Neural progenitor cell (in vitro differentiated cells): ENCODE measurements at places on chromosomes 16 and 17.

DNA sequence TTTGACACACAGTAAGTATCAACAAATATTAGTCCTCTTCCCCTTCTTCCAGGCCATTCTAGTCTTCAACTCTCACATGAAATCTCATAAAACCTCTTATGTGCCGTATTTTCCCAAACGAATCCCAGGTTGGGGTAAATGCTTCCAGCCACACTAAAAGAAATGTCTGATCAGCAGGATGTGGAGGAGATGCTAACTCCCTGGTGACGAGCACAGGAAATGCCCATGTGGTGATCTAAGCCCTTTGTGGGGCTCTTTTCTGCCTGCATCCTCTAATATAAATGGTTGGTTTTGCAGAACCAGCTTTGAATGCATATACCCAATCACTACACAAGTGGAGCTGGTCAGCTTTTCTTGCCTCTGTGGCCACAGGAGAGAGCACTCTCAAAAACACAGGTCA, 498.2 kb upstream of the ERCC4 start:
- DNase-seq = no peak

- peak; percentile 71 for DNase-seq
These were observed 106.4 kb downstream of the PARN start for GRCh38 chr16:14523632-14524031.

DNA sequence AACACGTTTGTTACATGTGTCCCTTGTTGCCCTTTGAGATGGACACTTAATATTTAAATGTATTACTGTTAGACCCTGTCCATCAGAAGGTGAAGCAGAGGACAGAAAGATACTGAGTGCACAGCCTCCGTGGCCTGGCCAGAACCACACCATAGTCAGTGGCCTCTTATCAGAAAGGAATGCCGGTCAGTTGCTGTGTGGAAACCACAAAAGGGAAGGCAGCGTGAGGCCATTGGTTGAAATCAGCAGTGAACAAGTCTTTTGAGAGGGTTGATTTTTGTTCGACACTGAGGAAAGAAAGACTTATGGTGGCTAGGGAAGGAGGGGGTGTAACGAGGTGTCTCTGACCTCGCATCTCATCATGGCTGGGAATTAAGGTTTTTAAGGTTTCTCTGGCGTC, 85.4 kb upstream of the CLEC18A start:
- DNase-seq = peak; percentile 44

- no peak for DNase-seq
These were observed 85.1 kb downstream of the WWOX start for GRCh38 chr16:78184238-78185183.

DNA sequence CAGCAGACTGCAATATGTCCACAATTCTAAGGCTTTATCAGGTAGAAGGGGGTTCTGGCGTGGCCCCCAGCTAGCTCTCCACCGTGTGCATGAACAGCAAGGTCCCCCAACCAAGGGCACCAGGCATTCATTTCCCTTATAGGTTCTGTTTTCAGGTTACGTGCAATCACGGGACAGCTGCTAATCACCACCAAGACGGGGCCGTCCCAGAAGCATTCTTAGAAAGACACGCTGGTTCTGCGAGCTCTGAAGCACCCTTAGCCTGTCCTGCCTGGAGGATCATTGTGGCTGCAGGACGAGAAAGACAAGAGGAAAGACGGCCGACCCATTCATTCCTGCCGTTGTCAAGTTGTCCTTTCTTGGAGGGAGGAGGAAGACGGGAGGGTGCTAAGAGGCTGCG, 302.9 kb downstream of the SOX9 start:
- DNase-seq = no peak

- DNase-seq = no peak
These were observed 30.8 kb upstream of the GAS7 start for GRCh38 chr17:10229181-10229580.

DNA sequence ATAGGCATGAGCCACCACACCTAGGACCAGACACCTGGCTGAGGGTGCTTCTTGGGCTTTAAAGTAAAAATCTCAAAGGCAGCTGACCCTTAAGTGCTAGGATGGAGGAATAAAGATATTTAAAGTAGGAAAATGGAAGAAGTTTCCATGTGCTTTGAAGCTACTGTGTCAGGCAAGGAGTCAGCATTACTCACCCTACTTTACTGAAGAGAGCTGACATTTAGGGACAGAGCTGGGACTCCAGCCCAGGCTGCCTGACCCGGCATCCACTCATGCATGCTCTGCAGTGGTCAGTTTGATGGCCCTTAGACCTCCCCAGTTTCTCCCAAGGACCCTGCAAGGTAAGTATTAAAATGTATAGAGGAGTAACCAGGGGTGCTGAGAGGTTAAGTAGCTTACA, 124.7 kb upstream of the PLCG2 start:
- no peak for DNase-seq

DNA sequence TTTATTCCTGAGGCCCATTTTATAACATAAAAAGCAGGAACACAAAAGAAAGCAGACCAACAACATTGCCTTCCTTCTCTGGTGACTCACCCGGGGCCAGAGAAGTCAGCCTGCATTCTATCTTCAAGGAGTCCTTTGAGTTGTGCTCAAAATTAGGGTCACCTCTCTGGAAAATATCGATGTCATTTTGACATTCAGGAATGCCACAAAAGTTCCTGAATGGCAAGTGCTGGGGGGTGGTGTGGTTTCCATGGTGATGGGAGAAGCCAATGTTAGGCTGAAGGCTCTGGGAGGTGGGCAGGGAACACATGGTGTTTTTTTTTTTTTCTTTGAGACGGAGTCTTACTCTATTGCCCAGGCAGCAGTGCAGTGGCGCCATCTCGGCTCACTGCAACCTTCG, 159.6 kb downstream of the HAPSTR1 start:
- DNase-seq = no peak

DNA sequence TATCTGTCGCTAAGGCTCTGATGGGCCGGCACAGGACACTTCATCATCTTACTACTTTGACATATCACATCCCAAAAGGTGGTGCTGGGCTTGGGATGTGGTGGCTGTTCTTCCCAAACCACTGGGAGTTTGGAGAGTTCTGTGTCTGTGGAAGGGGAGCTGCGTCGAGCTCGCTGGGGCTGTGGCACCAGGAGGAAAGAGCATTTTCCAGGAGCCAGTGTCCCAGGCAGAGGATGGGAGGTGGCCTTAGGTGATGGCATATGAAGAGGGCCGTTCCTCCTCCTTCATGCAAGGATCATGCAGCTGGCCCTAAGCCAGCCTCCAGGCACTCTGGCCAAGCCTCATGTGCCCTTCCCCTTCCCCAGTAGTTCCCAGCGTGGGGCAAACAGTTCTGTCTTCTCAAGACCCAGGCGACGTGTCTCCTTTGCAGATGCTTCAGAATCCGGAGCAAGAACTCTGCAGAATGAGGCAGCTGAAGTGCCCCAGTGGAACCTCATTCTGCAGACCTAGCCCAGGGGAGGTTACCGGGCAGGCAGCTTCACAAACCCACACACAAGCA, 89.4 kb upstream of the TNRC6C start:
- DNase-seq = no peak

GRCh38 chr17:9402590-9403199, 172.9 kb downstream of the STX8 start:
- peak; percentile 39 for DNase-seq

- DNase-seq = no peak
These were observed 16.1 kb downstream of the STAT3 start for GRCh38 chr17:42372142-42372541.

GRCh38 chr16:85773044-85773443, 22.1 kb upstream of the C16orf74 start:
- DNase-seq = no peak

GRCh38 chr16:56520251-56520577, 390 bp upstream of the BBS2 start:
- no peak for DNase-seq

DNA sequence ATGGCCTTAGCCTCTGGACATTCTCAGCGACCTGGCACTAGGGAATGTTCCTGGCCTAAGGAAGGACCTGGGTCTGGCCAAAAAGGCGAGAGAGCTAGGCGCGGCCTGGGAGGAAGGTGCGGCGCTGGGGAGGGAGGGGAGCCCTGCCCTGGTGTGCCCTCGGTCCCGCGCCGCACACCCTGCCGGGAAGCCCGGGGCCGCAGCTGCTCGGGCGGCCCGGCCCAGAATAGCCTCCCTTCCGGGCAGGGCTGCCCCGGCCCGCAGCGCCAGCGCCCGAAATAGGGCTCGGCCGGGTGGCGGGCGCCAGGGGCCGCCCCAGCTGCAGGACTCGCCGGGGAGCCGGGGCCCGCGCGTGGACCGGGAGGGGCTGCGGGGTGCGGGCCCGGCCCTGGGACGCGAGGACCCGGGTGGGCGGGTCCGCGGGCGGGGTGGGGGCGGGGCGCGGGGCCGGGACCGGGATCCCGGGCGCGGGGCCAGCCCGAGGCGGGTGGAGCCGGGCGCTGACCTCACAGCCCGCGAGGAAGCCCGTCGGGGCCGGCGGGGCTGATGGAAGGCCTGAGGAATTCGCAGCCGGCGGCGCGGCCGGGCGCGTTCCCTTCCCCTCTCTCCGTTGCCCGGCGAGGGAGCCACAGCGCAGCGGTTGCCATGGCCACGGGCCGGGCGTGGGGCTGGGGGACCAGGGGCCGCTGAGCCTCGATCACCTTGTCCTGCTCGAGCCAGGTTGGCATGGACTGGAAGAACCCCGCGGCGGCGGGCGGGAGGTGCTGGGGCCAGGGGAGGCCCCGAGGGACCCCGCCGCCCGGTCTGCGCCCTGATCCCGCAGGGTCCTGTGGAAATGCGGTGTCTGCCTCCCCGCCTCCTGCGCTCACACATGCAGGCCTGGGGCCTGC, 18.1 kb downstream of the SOCS3 start:
- peak; percentile 90 for DNase-seq

- peak; percentile 13 for DNase-seq
These were observed 591 bp downstream of the YPEL3 start for GRCh38 chr16:30095166-30096078.

GRCh38 chr16:2209258-2210008, 1.2 kb downstream of the BRICD5 start:
- DNase-seq = no peak

- DNase-seq = no peak
These were observed 69.2 kb downstream of the CDC27 start for GRCh38 chr17:47119746-47120520.

GRCh38 chr17:40553694-40554534, 11.4 kb downstream of the CCR7 start:
- no peak for DNase-seq

DNA sequence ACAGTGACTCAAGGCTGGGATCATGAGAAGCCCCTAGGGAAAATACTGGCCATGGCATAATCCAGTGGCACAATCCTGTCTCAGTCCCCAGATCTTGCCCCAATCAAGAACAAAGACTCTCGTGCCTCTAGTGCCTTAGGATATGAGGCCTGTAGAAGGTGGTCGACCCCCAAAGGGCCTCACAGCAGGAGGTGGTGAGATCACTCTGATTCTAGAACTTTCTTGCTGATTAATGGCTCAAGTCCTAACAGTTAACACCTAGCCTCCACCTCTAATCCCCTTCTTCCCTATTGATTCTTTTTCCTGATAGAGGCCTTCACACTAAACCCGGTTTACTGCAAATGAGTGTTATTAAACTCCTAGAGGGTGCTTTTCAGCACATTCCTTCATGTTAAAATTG, 176.8 kb downstream of the CCDC182 start:
- no peak for DNase-seq

GRCh38 chr16:48947371-48947713, 334.3 kb downstream of the CBLN1 start:
- no peak for DNase-seq

GRCh38 chr17:77526259-77526711, 385.5 kb downstream of the SEC14L1 start:
- no peak for DNase-seq

DNA sequence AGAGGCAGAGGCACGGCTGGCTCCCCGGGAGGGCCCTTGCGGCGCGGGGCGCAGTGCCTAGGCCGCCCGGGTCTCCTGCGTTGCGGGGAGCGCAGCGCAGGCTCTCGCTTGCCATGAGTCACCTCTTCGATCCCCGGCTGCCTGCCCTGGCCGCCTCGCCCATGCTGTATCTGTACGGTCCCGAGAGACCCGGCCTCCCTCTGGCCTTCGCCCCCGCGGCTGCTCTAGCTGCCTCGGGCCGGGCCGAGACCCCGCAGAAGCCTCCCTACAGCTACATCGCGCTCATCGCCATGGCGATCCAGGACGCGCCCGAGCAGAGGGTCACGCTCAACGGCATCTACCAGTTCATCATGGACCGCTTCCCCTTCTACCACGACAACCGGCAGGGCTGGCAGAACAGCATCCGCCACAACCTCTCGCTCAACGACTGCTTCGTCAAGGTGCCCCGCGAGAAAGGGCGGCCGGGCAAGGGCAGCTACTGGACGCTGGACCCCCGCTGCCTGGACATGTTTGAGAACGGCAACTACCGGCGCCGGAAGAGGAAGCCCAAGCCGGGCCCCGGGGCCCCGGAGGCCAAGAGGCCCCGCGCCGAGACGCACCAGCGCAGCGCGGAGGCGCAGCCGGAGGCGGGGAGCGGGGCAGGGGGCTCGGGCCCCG, 390 bp downstream of the FOXL1 start:
- peak; percentile 58 for DNase-seq

GRCh38 chr17:50544516-50544915, 2.5 kb upstream of the SPATA20 start:
- no peak for DNase-seq

- no peak for DNase-seq
These were observed 3.9 kb downstream of the ANAPC11 start for GRCh38 chr17:81895400-81895799.

GRCh38 chr17:8806253-8806925, 7.2 kb upstream of the MFSD6L start:
- no peak for DNase-seq

- DNase-seq = no peak
These were observed 152.7 kb upstream of the CDH11 start for GRCh38 chr16:65274566-65274965.

- no peak for DNase-seq
These were observed 133.2 kb upstream of the AXIN2 start for GRCh38 chr17:65694601-65695000.

- DNase-seq = no peak
These were observed 4.7 kb upstream of the FSCN2 start for GRCh38 chr17:81523402-81524038.

DNA sequence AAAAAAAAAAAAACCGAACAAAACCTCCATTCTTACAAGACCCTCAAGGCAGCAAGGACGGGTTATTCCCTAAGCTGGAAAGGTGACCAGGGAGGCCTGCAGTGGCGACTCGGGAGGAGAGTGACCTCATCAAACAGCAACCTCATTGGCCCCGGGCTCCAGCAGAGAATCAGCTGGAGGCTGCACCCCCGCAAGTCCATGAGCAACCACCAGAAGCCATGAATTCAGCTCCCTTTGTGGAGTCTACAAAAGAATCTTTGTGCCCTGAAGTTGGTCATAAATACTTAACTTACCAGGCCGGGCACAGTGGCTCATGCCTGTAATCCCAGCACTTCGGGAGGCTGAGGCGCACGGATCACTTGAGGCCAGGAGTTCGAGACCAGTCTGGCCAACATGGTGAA, 80.9 kb upstream of the CREBBP start:
- DNase-seq = no peak

- DNase-seq = no peak
These were observed 33.6 kb downstream of the FTO start for GRCh38 chr16:53737552-53737951.
